Type B pancreatic cell (in vitro differentiated cells): ENCODE measurements at places on chromosomes 6 and 20. TPM values are rescaled to one million over a fixed set of nuclear protein-coding genes. Genes with fewer than 3 reads are reported as not detected.
A peak's percentile ranks its signal among the peaks of the same experiment; 100 is the strongest.

DNA sequence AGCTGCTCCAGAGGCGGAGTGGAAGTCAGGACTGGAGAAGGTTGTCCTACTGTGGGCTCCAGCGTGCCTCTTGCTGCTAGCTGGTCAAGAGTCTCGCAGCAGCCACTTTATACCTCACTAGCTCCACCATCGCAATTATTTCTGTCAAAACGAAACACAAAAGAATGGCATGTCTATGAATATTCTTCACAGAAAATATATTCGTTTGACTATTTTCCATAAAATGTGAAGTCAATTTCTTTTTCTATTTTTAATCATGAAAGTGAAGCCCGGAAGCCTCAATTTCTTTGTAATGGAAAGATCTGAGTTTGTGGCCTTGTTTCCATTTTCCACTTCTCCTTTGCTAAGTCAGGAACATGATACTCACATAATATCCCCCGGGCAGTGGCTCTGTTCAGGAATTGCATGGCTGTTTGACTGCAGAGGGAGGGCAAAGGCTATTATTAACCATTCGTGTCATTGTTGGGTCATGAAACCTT, 51.7 kb downstream of the DTD1 start:
- no peaks in the 10 kb centered on the region for H3K27me3 ChIP-seq
- H3K27ac ChIP-seq: no peak overlapping the region
- peaks cover 11% of the 10 kb centered on the region for H3K36me3 ChIP-seq
- H3K4me1 ChIP-seq: peaks cover 29% of the 10 kb centered on the region
- no peak overlapping the region for H3K4me3 ChIP-seq
- DNase-seq: no peak

DNA sequence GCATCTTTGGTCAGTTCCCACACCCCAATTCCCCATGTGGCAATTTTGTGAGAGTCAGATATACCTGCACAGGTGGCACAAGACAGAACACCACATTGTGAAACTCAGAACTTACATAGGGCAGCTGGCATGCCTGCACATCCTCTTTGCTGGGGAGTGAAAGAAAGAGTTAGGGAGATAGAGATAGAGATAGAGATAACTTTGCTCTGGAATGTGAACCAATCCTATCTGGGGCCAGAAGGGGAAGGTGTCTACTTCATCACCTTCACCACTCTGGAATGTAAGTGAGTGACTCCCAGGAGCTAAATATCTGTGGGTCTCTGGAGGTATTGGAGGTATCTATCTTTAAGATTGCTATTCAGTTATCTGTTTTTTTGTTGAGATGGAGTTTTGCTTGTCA, 289.2 kb downstream of the OGFRL1 start:
- no peaks in the 10 kb centered on the region for H3K27me3 ChIP-seq
- no peaks in the 10 kb centered on the region for H3K4me1 ChIP-seq
- H3K36me3 ChIP-seq: no peaks in the 10 kb centered on the region
- H3K27ac ChIP-seq: no peak overlapping the region
- no peak for DNase-seq

GRCh38 chr6:27168108-27168507, 79.4 kb upstream of the PRSS16 start:
- H3K4me3 ChIP-seq: no peak overlapping the region
- no peak overlapping the region for H3K27ac ChIP-seq
- no peaks in the 10 kb centered on the region for H3K27me3 ChIP-seq
- no peaks in the 10 kb centered on the region for H3K36me3 ChIP-seq

Gene CAGE1
- 0.19 TPM in 1 of 2 replicates, not detected in the other for total RNA-seq

Gene CDH4
- 5.0 and 8.3 TPM in 2 replicates for total RNA-seq

- no peaks in the 10 kb centered on the region for H3K27me3 ChIP-seq
- DNase-seq: no peak
- peaks cover 5% of the 10 kb centered on the region for H3K4me1 ChIP-seq
- peaks cover 19% of the 10 kb centered on the region for H3K36me3 ChIP-seq
Observed at GRCh38 chr6:155245831-155246230, 18.0 kb upstream of the CLDN20 start.

Gene COX4I2
- total RNA-seq: not detected in 2 replicates

Gene SLC24A3
- total RNA-seq: 12.0 and 14.0 TPM in 2 replicates

Gene IRF4
- 1.7 TPM in 1 of 2 replicates, not detected in the other for total RNA-seq

Gene LRRC73
- total RNA-seq: 1.5 and 2.9 TPM in 2 replicates

- no peak overlapping the region for H3K27ac ChIP-seq
- no peak overlapping the region for H3K4me3 ChIP-seq
- H3K27me3 ChIP-seq: no peaks in the 10 kb centered on the region
Observed at GRCh38 chr6:87716928-87717614, 15.0 kb upstream of the AKIRIN2 start.

DNA sequence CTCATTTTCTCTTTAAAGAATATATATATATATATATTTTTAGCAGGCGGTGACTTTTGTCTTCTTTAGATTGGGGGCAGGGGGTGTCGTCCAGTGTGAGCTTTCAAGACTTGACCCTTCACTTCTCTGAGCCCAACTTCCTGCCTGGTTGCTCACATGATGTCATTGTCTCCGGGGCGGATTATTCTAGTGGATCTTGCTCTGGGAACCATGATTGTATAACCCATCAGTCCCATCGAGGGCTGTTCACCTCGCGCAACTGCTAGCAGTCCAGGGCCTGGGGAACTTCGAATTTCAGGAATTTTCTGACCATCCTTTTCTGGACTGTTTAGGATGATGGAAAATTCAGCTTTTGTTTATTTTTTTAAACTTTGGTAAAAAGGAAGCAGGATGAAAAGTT, 1.0 kb downstream of the IGF2R start:
- H3K4me3 ChIP-seq: peak overlapping the region; percentile 95
- DNase-seq: no peak
- H3K4me1 ChIP-seq: peaks cover 49% of the 10 kb centered on the region
- H3K36me3 ChIP-seq: peaks cover 9% of the 10 kb centered on the region
- H3K27me3 ChIP-seq: peaks cover 23% of the 10 kb centered on the region

DNA sequence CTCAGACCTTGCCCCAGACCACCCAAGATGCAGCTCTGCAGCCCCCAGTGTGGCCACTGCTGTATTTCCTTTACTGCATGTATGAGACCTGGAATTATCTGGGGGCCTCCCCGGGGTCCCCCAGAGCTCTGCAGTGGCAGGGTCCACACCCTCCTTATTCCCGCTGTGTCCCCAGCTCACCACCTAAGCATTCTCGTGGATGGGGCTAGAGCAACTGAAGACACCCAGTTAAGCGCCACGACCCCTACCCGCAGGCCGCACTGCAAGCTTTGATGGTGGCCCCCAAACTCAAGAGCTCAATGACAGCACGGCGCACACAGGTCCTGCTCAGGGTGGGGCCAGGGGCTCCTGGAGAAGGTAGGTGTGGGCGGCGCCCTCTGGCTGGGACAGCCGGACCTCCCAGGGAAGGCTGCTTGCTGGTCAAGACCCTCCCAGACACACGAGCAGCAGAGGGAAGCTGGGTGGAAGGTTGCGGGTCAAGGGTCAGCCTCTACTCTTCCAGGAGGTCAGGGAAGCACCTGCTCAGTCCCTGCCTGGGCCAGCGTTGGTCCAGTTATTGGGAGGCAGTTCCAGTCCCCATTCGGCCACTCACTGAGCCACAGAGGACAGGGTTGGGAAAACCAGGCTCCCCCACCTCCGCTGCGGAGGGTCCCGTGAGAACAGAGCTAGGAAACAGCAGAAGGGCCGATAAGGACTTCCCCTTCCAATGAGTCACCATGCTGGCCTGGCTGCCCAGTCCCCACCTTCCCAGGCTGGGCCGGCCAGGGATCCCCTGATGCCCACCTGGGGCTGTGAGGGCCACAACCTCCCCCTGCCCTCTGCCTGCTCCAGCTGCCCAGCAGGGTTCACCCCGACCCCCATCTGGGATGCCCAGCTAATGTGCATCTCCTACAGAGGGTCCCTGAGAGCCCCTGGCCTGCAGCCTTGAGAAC, 2.9 kb downstream of the LAMA5 start:
- H3K36me3 ChIP-seq: no peaks in the 10 kb centered on the region
- no peak for DNase-seq
- H3K27me3 ChIP-seq: no peaks in the 10 kb centered on the region
- peak overlapping the region; percentile 89 for H3K4me3 ChIP-seq

GRCh38 chr6:3887150-3887700, 38.1 kb downstream of the FAM50B start:
- no peak for DNase-seq
- H3K4me3 ChIP-seq: no peak overlapping the region
- no peaks in the 10 kb centered on the region for H3K36me3 ChIP-seq
- no peaks in the 10 kb centered on the region for H3K27me3 ChIP-seq
- H3K4me1 ChIP-seq: peaks cover 34% of the 10 kb centered on the region

Gene LRP11
- 56.6 and 66.4 TPM in 2 replicates for total RNA-seq

DNA sequence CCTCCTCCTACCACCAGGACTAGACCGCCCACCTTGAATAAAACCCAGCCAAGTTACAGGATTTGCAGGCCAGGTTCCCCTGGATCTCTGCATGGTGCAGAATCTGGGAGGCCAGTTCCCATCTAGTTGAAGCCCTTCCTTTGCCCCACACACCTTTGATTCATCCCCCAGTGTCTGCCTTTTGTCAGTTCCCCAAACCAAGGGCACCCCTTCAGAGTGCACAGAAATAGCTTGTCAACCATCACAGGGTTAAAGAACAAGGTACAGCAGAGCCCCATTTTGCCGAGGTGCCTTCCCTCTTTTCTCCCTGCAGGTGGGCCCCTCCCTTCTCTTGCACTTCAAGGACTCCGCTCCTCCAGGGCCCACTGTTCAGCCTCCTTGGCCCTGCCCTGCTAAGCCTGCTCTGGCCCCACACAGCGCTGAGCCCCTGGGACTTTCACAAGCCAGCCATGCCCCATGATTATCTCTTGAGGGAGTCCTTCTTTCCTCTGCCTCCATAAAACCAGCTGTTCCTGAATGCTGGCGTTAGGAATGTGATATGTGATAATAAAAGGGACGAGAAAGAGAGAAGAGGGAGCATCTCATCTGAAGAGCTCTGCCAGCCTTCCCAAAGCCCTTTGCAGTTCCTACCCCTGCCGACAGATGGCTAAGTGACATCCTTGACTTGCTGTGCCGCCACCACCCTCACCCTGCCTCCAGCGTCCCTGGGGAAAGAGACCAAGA, 280.3 kb downstream of the CDC5L start:
- no peaks in the 10 kb centered on the region for H3K36me3 ChIP-seq
- peaks cover 35% of the 10 kb centered on the region for H3K27me3 ChIP-seq
- peak overlapping the region; percentile 45 for H3K27ac ChIP-seq
- H3K4me3 ChIP-seq: peak overlapping the region; percentile 8
- H3K4me1 ChIP-seq: peaks cover 64% of the 10 kb centered on the region

Gene SNX9
- total RNA-seq: 23.2 and 31.9 TPM in 2 replicates

Gene TNNC2
- total RNA-seq: 2.1 TPM in 1 of 2 replicates, not detected in the other

DNA sequence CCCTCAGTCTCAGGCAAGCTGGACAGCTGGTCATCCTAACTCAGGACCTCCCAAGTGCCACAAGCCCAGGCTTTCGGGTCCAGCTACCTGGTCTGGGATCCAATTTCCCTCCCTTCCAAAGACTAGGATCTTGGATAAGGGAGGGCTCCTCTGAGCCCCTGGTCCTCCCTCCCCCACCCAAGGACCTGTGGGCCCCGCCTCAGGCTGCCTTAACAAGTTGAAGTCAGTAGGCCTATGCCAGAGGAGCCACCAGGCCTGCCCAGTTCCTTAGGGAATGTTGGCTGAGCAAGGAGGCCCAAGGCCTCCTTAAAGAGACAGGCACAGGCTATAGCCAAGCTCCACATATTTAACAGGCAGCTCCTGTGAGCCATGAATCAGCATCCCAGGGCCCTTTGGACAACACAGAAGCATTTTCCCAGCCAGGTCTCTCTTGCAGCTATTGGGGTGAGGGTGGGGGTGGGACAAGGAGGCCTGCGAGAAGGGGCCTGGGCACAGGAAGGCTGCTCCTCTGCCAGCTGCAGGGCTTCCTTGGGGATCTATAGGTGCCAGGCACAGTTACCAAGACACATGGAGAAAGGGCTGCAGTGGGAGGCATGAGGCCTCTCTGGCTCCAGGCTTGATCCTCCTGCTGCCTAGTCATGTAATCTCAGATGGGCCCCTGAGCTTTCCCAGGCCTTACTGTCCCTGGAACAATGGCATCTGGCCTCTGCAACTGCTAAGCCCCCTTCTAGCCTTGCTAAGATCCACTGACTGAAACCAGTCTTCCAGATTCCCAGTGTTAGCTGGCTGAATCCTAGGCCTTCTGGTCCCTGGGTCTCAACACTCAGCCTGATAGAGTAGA, 27.4 kb upstream of the NOL4L start:
- H3K4me3 ChIP-seq: no peak overlapping the region
- peaks cover 31% of the 10 kb centered on the region for H3K27me3 ChIP-seq
- no peak overlapping the region for H3K27ac ChIP-seq
- H3K4me1 ChIP-seq: peaks cover 23% of the 10 kb centered on the region
- DNase-seq: no peak
- no peaks in the 10 kb centered on the region for H3K36me3 ChIP-seq

DNA sequence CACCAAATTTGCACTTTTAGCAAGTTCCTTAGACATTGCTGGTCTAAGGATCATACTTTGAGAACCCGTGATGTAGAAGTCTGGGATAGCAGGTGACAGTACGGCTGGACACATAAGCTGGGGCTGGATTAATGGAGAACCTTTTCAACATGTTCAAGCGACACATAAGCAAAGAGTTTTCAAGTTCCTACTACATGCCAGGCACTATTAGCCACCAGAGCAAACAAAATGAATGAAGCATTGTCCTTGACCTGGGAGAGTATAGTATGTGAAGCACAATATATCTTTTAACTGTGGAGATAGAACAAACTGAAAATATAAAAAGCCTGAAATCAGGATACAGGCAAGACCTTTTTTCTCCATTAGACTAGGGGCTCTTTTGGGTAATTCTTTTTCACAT, 102.9 kb downstream of the ADGRG6 start:
- no peaks in the 10 kb centered on the region for H3K27me3 ChIP-seq
- H3K36me3 ChIP-seq: peaks cover 7% of the 10 kb centered on the region
- H3K4me3 ChIP-seq: no peak overlapping the region
- H3K4me1 ChIP-seq: peaks cover 6% of the 10 kb centered on the region
- no peak overlapping the region for H3K27ac ChIP-seq

Gene SIRPA
- 11.4 and 12.3 TPM in 2 replicates for total RNA-seq

DNA sequence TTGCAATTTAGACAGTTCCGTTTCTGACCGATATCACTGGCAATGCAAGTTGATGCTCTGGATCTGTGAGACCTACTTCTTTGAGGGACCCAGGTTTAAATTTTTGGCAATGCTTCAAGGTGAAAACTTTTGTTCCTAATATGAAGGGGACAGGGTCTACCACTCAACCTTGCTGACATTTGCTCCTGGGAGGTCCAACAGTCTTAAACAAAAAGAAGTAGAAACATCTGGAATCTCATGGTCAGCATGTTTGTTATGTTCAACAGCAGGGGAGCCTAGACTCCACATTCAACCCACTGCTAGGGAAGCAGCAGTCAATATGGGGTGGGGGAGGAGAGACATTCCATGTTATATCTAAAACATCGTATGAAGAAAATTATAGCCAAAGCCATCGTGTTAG, 196.4 kb downstream of the SIM1 start:
- no peaks in the 10 kb centered on the region for H3K27me3 ChIP-seq
- no peak overlapping the region for H3K27ac ChIP-seq
- H3K4me1 ChIP-seq: peaks cover 13% of the 10 kb centered on the region
- no peaks in the 10 kb centered on the region for H3K36me3 ChIP-seq
- DNase-seq: no peak

Gene GPLD1
- total RNA-seq: 1.2 and 3.8 TPM in 2 replicates

Gene ACSS2
- total RNA-seq: 59.2 and 76.3 TPM in 2 replicates

Gene JPH2
- total RNA-seq: 4.9 and 17.3 TPM in 2 replicates

- peaks cover 10% of the 10 kb centered on the region for H3K36me3 ChIP-seq
- no peak for DNase-seq
- no peak overlapping the region for H3K27ac ChIP-seq
- H3K4me1 ChIP-seq: peaks cover 8% of the 10 kb centered on the region
- no peak overlapping the region for H3K4me3 ChIP-seq
Observed at GRCh38 chr6:25579391-25579883, 72.6 kb upstream of the SCGN start.

GRCh38 chr6:45772051-45772450, 243.6 kb downstream of the CLIC5 start:
- DNase-seq: no peak
- no peaks in the 10 kb centered on the region for H3K36me3 ChIP-seq
- peaks cover 21% of the 10 kb centered on the region for H3K27me3 ChIP-seq

Gene FAM110A
- 14.3 and 26.7 TPM in 2 replicates for total RNA-seq

Gene C6orf163
- total RNA-seq: 3.3 and 4.7 TPM in 2 replicates

Gene SPDEF
- total RNA-seq: 0.62 and 1.6 TPM in 2 replicates

Gene BANF2
- total RNA-seq: not detected in 2 replicates
